NB4 (cell line): ENCODE measurements at places on chromosomes 12 and 14.

GRCh38 chr12:47408171-47408871 is 297.5 kb downstream of the RPAP3 start:
- peak; percentile 43 for DNase-seq

- no peak for DNase-seq
Observed at GRCh38 chr12:31219521-31219920, 106.4 kb downstream of the SINHCAF start.

DNA sequence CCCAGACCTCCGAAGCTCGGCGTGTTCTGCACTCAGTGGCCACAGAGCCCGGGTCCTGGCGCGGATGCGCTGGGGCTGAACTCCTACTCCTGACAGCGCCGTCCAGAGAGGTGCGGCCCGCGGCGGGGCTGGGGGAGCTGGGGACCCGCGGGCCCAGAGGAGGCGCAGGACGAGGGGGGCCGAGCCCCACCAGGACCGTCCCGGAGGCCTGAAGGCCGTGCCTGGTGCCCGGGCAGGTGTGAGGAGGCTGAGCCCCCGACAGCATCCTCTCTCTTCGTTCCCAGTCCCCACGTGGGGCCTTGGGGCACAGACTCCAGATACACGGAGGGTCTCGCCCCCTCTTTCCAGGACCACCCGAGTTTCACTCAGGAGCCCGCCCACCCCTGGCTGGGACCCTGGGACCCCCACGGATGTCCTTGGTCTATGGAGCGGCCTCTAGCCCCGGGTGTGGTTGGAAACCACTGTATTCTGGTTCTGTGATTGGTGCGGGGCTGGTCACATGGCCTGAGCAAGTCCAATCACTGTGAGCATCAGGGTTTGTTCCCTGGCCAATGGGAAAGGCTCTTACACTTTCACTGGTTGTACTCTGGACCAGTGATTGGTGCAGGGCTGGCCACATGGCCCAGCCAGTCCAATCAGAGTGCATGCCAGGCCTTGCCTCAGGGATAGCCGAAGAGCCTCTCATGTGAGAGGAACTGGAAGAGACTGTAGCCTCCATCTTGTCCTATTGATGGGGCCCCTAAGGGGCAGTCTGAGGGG is 217.6 kb upstream of the SFSWAP start:
- DNase-seq = peak; percentile 21

DNA sequence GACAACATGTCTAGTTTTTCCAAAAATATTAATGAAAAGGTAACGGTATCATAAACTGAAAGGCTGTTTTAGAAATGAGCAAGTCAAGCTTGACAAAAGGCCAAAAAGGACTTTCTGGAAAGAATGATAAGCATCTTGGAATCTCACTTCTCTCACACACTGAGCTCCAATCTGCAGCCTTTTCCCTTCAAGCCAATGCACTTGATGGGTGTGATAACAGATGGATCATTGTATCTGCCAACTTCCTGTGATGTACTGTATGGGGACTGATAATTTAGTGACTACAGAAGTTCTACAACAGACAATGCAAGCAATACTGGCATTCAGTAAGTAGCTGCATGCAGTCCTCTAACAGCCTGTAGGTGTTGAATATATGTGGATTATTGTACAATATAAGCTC is 147.1 kb downstream of the MED13L start:
- no peak for DNase-seq

DNA sequence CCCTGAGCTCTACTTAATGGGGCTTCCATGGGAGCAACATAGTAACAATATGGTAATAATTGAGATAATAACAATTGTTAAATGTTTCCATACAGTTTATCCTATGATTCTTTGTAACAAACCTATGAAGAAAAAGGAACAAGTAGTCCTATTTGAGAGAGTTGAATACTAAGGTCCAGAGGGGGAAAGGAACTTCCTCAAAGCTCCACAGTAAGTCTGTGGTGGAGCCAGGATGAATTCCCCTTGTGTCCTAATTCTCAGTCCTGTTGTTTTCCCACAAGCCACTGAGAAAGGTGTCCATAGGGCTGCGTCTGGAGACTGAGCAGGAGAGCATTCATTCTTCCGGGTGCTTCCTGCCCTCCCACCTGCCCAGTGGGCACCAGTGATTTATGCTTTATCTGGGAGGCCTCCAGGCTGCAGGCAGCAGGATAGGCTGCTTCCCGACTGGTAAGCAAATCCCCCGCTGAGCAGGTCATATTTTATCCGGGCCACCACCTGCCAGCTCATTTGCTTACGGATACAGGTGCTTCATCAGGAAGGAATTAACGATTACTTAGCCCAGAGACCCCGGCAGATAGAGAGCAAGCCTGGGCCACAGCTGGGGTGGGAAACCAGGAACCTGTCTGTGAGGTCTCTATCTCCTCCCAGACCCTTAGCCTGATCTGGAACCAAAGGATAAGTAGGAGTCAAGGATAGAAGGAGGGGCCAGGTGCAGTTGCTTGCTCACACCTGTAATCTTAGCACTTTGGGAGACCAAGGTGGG is 33.9 kb upstream of the FAM222A start:
- DNase-seq = no peak

GRCh38 chr14:68586896-68587751 is 205.7 kb downstream of the ZFP36L1 start:
- DNase-seq = no peak

DNA sequence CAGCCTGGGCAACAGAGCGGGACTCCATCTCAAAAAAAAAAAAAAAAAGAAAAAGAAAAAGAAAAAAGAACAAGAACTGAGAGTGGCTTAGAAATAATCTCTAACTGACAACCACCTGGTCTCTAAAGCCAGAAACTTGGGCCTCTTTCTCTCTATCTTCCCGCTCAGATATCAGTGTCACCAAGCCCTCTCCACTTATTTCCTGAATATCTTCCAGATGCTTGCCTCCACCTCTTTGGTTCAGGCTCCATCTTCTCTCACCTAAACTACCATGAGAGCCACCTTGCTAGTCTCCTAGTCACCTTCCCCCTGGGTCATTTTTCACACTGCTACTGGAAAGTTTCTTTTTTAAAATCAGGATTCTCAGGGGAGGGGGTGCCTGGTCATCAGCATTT is 1.8 kb upstream of the TM9SF1 start:
- no peak for DNase-seq

DNA sequence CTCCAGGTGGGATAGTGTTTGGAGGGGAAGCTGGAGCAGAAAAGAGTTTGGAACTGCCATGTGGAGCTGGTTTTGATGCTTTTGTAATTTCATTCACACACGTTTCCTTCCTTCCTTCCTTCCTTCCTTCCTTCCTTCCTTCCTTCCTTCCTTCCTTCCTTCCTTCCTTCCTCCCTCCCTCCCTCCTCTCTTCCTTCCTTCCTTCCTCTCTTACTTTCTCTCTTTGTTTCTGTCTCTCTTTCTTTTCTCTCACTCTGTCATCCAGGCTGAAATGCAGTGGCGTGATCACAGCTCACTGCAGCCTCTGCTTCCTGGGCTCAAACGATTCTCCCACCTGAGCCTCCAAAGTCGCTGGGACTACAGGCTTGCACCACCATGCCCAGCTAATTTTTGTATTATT is 168.0 kb upstream of the ARID2 start:
- DNase-seq = no peak
